Activated CD4-positive, alpha-beta memory T cell treated with anti-CD3 and anti-CD28 coated beads, Interleukin-2, amount 10 ng/mL, durations not matched to agents 7 days and 5 days (primary cell): ENCODE measurements at places on chromosomes 5 and 9. TPM values are rescaled to one million over a fixed set of nuclear protein-coding genes. Genes with fewer than 3 reads are reported as not detected.

The SLC23A1 gene
- 1.8 TPM for total RNA-seq

The PTCH1 gene
- 17.2 TPM for total RNA-seq

The IFNB1 gene
- total RNA-seq: 0.68 TPM

The SLC25A2 gene
- total RNA-seq: 0.38 TPM

The GABRB2 gene
- not detected for total RNA-seq

The INSYN2B gene
- not detected for total RNA-seq

The SLC4A9 gene
- total RNA-seq: 0.78 TPM

The PAX5 gene
- 0.15 TPM for total RNA-seq

The ZNF462 gene
- 0.28 TPM for total RNA-seq

The PCDHGA4 gene
- 0.08 TPM for total RNA-seq

The NEUROG1 gene
- total RNA-seq: not detected

The LHX6 gene
- not detected for total RNA-seq

The HAVCR2 gene
- total RNA-seq: 62.4 TPM

The CNTLN gene
- total RNA-seq: 0.28 TPM

The SV2C gene
- 0.33 TPM for total RNA-seq

The NR6A1 gene
- total RNA-seq: 0.28 TPM

The SLCO4C1 gene
- 3.6 TPM for total RNA-seq

The NR2F1-AS1 gene
- total RNA-seq: not detected

The THOC3 gene
- total RNA-seq: 107 TPM

The EGFLAM gene
- total RNA-seq: not detected

The ALDOB gene
- not detected for total RNA-seq

The MSMP gene
- total RNA-seq: 0.48 TPM

The PCDHA4 gene
- total RNA-seq: not detected

The POLE3 gene
- 55.8 TPM for total RNA-seq

The CDO1 gene
- total RNA-seq: 0.28 TPM

The ZDHHC11 gene
- total RNA-seq: 5.8 TPM

The SPATA31A6 gene
- total RNA-seq: not detected

The LNPEP gene
- total RNA-seq: 79.2 TPM

The CATSPER3 gene
- 0.88 TPM for total RNA-seq

The MRNIP gene
- total RNA-seq: 17.0 TPM

The IFNK gene
- total RNA-seq: not detected

The FABP6 gene
- not detected for total RNA-seq

The QRFP gene
- not detected for total RNA-seq

The ERMP1 gene
- total RNA-seq: 35.1 TPM

The FGF1 gene
- total RNA-seq: not detected

The SPATA31E1 gene
- total RNA-seq: not detected
